Osteoblast (primary cell): ENCODE measurements at places on chromosomes 12 and 14.

GRCh38 chr12:56382611-56383010, 20.0 kb upstream of the APOF start:
- no peak overlapping the region for H3K27ac ChIP-seq
- peaks cover 7% of the 10 kb centered on the region for H3K27me3 ChIP-seq
- no peak overlapping the region for H3K4me3 ChIP-seq
- H3K4me1 ChIP-seq, result peaks cover 14% of the 10 kb centered on the region
- no peaks in the 10 kb centered on the region for H3K36me3 ChIP-seq

DNA sequence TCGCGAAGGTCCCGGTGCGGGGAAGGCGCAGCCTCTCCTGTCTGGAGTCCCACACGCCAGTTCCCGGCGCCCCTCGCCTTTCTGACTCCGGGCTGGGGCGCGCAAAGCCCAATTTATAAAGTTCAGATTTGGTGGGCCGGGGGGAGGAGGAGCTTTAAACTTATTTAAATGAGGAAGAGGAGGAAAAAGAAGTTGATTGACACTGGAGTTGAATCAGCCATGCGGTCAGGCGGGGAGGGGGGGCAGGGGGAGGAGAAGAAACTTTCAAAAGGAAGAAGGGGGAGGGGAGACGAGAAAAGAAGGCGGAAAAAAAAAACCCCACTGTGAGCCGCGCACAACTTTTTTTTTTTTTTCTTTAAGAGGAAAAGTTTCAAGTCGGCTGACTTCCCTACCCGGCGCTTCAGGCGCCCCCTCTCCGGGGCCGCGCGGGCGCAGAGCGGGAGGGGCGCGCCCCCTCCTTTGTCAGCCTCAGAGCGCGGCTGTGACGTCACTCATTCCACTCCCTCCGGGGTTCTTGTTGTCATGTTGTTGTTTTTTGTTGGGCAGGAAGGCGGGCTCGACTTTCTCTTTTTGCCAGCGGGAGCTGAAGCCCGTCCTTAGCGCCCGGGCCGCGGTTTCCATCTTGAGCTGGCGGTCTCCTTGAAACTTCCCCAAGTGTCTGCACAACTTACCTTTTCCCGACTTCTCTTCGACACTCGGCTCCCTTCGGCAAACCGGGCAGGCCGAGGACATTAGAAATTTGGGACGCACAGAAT, at the start of gene ZFP36L1:
TSS of gene ZFP36L1 (minus strand) at position 89 of the 755 bp plus-strand sequence. CDS start 129 bp downstream, outside the sequence.
- no peaks in the 10 kb centered on the region for H3K27me3 ChIP-seq
- DNase-seq, result peak; percentile 96
- H3K36me3 ChIP-seq, result peaks cover 26% of the 10 kb centered on the region
- H3K4me3 ChIP-seq, result peak within 1 kb of the TSS; percentile 87
- peaks cover 29% of the 10 kb centered on the region for H3K4me1 ChIP-seq

GRCh38 chr14:103296007-103296406, 38.0 kb upstream of the EIF5 start:
- no peak overlapping the region for H3K4me3 ChIP-seq
- peaks cover 6% of the 10 kb centered on the region for H3K27me3 ChIP-seq
- DNase-seq, result peak; percentile 82
- H3K27ac ChIP-seq, result no peak overlapping the region
- H3K4me1 ChIP-seq, result peaks cover 3% of the 10 kb centered on the region

DNA sequence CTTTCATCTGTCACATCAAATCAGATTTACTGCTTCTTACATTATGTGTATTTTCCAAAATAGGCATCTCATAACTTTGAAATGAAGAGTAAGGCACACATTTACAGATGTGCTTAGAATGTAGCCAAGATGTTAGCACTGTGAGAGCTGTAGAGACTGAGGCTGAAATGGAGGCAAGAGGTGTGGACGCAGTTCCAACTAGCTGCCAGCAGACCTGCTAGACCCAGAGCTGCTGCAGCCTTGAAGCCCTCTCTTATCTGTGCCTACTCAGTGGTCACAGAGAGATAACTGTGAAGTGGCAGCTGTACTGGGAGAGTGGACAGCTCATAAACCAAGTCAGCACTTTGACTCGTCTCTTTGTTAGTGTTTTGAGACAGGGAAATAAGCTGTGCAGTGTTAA, 470.9 kb downstream of the CCER1 start:
- H3K27ac ChIP-seq, result no peak overlapping the region
- no peaks in the 10 kb centered on the region for H3K27me3 ChIP-seq
- no peaks in the 10 kb centered on the region for H3K36me3 ChIP-seq
- H3K4me3 ChIP-seq, result no peak overlapping the region

DNA sequence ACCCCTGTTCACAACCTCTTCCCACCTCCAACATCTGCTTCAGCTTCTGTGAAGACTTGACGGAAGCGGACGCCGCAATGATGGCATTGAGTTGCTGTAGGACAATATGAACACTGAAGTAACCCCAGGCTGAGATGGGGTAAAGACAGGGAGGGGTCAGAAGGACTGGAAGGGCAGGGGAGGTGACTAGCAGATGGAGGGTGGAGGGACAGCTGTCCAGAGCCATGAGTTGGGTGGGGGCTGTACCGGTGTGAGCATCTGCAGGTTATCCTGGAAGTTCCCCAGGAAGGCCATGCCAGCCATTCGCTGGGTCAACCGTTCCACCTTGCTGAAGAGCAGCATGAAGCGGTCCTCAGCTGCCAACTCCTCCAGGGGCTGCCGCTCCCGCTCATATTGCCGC, 26.1 kb downstream of the PRPF40B start:
- H3K27ac ChIP-seq, result no peak overlapping the region
- DNase-seq, result peak; percentile 37
- no peaks in the 10 kb centered on the region for H3K4me1 ChIP-seq
- H3K4me3 ChIP-seq, result no peak overlapping the region
- no peaks in the 10 kb centered on the region for H3K27me3 ChIP-seq
- H3K36me3 ChIP-seq, result peaks cover 63% of the 10 kb centered on the region

DNA sequence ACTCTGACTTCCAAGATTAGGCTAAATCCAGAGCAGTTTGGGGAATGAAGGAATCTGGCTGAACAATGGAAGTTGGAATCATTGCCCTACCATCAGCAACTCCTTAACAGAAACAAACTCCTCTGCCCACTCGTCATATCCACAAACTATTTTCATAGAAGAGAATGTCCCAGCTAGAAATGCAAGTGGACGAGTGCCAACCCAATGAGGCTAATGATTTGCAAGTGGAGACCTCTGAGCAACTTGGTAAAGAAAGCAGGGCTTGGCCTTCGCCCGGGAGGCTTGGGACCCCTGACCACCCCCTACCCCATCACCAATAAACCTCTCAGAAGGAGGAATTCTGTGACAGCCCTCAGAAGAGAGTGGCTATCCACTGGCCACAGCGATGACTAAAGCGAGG, 40.0 kb upstream of the DDX11 start:
- no peak overlapping the region for H3K27ac ChIP-seq
- H3K27me3 ChIP-seq, result no peaks in the 10 kb centered on the region
- no peak for DNase-seq
- peaks cover 16% of the 10 kb centered on the region for H3K4me1 ChIP-seq
- H3K4me3 ChIP-seq, result no peak overlapping the region

DNA sequence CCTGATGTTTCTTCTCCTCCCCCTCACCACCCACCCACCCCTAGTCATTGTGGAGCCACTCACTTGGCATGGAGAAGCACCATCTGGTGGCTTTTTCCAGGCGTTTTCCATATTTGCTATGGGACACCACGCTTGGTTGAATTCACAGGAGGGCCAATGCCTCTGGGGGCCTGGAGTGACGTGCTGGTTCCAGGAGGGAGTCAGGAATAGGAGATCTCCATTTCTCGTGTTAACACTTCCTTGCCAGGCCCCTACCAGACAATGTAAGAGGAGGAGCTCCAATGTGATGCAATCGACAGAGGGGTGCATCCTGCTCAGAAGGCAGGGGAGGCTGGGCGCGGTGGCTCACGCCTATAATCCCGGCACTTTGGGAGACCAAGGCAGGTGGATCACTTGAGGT, 21.6 kb upstream of the TESC start:
- H3K4me3 ChIP-seq, result no peak overlapping the region
- no peak overlapping the region for H3K27ac ChIP-seq
- DNase-seq, result no peak
- no peaks in the 10 kb centered on the region for H3K36me3 ChIP-seq

DNA sequence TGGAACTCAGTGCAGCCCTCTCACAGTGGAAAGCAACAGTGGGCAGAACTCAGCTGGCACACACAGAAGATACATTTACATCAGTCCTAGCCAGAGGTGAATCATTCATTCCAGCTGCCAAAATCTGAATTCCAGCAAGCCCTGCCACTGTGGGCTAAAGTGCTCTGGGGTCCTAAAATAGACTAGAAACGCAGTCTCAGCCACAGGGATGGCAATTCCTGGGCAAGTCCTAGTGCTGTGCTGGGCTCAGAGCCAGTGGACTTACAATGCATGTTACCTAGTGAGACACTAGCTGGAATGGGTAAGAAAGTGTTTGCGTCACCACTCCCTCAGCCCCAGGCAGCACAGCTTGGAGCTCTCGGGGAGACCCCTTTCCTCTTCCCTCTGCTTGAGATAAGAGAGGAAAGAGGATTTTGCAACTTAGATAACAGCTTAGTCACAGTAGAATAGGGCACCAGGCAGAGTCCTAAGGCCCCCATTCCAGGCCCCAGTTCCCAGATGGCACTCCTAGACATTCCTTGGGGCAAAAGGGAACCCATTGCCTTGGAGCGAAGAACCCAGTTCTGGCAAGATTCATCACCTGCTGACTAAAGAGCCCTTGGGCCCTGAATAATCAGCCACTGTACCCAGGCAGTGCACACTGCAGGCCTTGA, 592.9 kb downstream of the FSCB start:
- DNase-seq, result no peak
- no peaks in the 10 kb centered on the region for H3K27me3 ChIP-seq
- no peaks in the 10 kb centered on the region for H3K36me3 ChIP-seq
- no peak overlapping the region for H3K4me3 ChIP-seq
- H3K4me1 ChIP-seq, result no peaks in the 10 kb centered on the region

DNA sequence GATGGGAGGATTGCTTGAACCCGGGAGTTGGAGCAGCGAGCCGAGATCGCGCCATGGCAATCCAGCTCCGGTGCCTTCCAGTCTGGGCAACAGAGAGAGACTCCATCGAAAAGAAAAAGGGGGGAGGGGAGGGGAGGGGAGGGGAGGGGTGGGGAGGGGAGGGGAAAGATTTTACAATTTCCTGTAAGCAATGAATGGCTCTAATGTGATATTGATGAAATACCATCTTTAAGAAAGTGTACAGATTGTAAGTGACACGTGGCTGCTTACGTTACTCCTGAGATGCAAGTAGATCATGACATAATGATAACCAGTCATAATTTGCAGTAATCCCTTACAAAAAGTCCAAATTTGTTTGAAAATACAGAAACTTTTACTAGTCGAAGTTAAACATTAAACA, 1.4 kb downstream of the SLC25A21 start:
- H3K4me3 ChIP-seq, result no peak overlapping the region
- DNase-seq, result no peak
- H3K36me3 ChIP-seq, result no peaks in the 10 kb centered on the region

DNA sequence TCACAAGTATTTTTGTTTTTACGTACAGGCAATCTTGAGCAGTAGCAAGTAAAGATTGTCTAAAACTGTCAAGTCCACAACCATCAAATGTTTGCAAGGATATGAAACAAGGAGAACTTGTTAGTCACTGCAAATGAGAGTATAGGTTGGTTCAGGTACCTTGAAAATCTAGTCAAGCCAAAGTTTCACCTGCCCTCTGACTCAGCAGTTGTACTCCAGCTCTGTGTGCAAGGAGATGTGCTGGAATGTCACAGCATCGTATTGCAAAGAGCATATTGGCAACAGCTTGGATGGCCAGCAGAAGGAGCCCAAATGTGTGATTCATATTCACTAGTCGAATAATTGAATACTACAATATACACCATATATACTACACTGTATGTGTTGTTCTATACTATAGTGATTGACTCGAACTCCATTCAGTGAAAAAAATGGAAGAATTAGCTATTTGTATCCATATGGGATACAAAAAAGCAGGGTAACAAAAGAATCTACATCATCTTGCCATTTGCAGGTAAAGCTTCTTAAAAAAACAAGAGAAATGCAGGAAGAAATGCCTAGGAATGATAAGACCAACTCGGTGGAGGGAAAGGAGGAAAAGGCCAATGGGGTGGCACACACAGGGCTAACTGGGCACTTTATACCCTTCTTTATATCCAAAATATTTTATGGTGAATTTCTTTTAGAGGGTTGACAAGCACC, 44.0 kb downstream of the EID3 start:
- H3K27ac ChIP-seq, result no peak overlapping the region
- no peaks in the 10 kb centered on the region for H3K27me3 ChIP-seq
- no peak for DNase-seq

GRCh38 chr14:102829016-102829548, 51.8 kb downstream of the TRAF3 start:
- DNase-seq, result peak; percentile 35
- peaks cover 15% of the 10 kb centered on the region for H3K4me1 ChIP-seq
- no peaks in the 10 kb centered on the region for H3K27me3 ChIP-seq
- no peak overlapping the region for H3K27ac ChIP-seq
- H3K36me3 ChIP-seq, result peaks cover 8% of the 10 kb centered on the region

DNA sequence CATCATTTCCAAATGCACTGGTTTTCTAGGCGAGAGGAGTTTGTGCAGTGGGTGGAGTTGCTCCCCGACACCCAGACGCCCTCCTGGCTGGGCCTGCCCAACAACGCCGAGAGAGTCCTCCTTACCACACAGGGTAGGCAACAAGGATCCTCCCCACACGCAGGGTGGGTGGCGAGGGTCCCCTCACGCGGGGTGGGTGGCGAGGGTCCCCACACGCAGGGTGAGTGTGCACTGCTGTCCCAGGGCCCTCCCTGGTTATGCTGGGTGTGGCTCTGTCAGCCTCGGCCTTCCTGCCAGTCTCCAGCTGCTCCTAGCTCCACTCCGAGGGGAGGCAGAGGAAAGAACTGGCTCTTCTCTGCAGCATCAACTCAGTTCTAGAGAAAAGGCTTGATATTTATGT, 42.3 kb downstream of the HSP90AA1 start:
- no peaks in the 10 kb centered on the region for H3K4me1 ChIP-seq
- H3K27ac ChIP-seq, result no peak overlapping the region
- no peak for DNase-seq
- H3K27me3 ChIP-seq, result no peaks in the 10 kb centered on the region
- peaks cover 91% of the 10 kb centered on the region for H3K36me3 ChIP-seq

DNA sequence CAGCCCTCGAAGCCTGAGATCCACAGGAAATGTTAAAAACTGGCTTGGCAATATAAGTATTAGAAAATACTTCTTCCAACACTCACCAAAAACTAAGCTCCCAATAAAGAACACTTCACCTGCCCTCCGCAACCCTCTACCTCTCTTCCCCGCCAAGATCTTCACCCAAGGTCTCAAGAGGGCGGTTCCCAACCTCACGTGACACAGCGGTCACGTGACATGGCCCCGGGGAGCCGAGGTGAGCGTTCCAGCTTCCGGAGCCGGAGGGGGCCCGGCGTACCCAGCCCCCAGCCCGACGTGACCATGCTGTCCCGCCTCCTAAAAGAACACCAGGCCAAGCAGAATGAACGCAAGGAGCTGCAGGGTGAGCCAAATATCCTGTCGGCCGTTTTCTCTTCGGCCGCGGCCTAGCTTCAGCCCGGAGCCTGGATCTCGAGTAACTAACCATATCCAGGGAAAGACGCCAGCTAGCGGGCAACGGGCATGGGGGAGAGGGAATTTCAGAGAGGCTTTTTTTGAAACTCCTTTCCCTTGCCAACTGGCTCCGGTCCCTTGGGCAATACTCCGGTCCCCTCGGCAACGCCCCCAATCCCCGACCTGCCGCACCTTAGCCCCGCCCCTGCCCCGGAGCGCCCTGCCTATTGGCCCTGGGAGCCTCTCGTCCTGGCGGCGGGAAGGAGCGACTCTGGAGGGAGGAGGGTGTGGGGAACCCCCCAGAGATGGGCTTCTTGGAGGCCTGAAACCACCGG, at the start of gene BLOC1S1:
TSS of gene BLOC1S1 (plus strand) at position 214 of the 749 bp plus-strand sequence. CDS start at position 220, 6 bp downstream.
- peak within 1 kb of the TSS; percentile 71 for H3K4me3 ChIP-seq
- peak; percentile 95 for DNase-seq
- H3K27ac ChIP-seq, result peak within 1 kb of the TSS; percentile 82
- no peaks in the 10 kb centered on the region for H3K27me3 ChIP-seq
- peaks cover 73% of the 10 kb centered on the region for H3K4me1 ChIP-seq
